ENCODE measurements at places on chromosomes 4 and X. TPM values are rescaled to one million over a fixed set of nuclear protein-coding genes. Genes with fewer than 3 reads are reported as not detected.

- peak; percentile 27 for DNase-seq
These were observed 833.9 kb upstream of the PRKX start for GRCh38 chrX:4547213-4547836.

The XPNPEP2 gene
- total RNA-seq: not detected

- no peak for DNase-seq
These were observed 23.1 kb upstream of the C1GALT1C1 start for GRCh38 chrX:120653000-120653399.

The ZMAT1 gene
- 2.3 TPM for total RNA-seq

The REPS2 gene
- 0.12 TPM for total RNA-seq

The COQ2 gene
- total RNA-seq: 35.7 TPM

DNA sequence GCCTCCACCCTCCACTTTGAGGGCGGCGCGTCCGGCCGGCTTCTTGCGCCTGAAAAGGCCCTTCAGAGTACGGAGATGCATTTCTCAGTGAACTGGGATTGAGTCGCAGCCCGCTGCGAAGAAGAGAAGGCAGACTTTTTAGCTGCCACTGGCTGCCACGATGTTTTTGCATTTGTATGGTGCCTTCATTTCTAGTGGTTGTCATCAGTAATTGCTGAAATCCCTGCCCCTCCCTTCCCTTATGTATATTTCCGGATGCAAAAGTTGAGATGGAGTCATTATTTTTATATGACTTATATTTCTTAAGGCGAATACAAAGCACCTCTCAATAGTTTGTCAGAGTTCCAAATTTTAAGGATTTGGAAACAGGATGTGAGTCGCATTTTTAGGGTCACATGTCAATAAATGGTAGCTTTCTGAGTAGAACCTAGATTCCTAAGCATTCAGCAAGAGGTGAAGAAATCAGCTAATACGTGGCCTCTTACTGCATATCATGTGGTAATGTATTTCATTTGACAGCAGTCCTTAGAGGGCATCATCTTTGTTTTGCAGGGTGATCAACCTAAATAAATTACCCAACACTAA lies 658 bp downstream of the ATP6AP2 start:
- DNase-seq: no peak

DNA sequence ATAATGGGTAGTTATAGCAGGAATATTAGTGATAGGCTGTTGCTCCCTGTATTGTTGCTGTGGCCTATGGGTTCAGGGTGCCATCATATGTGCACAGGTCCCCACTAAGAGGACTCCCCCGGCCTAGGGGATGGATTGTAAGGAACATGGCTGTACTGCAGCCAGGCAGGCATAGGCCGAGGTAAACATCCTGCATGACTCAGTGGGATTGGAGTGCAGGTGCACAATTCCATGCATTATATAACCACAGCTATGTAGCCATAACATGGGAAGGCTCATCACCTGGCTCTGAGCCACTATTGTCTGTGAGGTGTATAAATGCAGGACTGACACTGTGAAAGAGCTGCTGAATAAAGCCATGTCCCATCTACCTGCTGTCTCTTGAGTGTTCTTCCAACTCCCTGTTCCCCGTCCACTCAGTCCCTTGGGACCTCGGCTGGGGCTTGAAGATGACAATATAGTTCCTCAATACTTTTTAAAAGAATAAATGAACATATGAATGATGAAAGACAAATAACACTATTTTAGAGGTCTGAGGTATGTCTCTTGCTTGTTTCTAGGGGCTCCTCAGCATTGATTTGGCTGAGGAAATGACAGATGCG lies 425.2 kb downstream of the IDS start:
- DNase-seq: no peak

The PNMA6F gene
- not detected for total RNA-seq

GRCh38 chr4:76753814-76754213 lies 144.1 kb downstream of the SOWAHB start:
- DNase-seq: no peak

The PPP4R3C gene
- total RNA-seq: not detected
